ENCODE measurements at places on chromosomes 16 and 17.
A peak's percentile ranks its signal among the peaks of the same experiment; 100 is the strongest.

DNA sequence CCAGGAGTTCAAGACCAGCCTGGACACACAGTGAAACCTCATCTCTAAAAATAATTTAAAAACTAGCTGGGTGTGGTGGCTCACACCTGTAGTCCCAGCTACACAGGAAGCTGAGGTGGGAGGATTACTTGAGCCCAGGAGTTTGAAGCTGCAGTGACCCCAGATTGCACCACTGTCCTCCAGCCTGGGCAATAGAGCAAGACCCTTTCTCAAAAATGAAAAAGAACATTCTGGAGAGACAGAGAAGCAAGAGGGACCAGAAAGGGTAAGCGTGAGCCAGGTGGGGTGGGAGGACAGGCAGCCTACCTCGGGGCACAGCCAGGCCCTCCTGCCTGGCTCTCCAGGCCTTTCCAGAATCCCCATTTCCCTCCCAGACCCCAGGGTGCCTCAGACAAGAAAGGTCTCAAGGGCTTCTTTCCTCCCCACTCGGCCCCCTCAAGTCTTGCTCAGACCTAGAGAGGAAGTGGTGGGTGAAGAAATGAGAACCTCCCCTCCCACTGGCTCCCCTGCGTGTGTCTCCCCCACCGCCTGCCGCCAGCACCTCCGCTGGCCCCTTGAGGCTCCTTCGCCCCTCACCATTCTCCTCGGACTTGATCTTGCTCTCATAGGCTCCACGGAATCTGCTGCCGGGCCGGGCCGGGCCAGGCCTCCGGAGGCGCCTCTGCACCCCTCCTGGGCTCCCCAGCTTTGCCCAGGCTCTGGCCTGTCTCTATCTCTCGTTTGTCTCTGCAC lies 503 bp downstream of the C16orf54 start:
- DNase-seq = peak; percentile 45

DNA sequence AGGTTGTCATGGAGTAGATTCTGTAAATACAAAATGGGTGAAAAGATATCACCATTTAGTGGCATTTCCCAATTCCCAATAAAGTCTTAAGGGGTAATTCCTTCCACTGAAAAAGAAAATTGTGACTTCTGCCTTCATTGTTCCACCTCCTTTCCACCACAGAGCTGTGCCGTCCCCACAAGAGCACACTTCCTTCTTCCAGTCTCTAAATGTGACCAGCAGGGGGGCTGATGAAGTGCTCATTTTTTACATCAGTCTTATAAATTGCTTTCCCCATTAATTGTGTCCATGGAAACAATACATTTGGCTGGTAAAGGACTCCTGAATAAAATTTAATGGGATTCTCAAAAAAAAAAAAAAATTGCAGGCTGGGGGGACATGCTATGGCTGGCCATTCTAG lies 260.8 kb upstream of the PSMD7 start:
- peak; percentile 71 for DNase-seq

- no peak for DNase-seq
Measured at GRCh38 chr16:85650844-85651628, 37.7 kb downstream of the GINS2 start.

DNA sequence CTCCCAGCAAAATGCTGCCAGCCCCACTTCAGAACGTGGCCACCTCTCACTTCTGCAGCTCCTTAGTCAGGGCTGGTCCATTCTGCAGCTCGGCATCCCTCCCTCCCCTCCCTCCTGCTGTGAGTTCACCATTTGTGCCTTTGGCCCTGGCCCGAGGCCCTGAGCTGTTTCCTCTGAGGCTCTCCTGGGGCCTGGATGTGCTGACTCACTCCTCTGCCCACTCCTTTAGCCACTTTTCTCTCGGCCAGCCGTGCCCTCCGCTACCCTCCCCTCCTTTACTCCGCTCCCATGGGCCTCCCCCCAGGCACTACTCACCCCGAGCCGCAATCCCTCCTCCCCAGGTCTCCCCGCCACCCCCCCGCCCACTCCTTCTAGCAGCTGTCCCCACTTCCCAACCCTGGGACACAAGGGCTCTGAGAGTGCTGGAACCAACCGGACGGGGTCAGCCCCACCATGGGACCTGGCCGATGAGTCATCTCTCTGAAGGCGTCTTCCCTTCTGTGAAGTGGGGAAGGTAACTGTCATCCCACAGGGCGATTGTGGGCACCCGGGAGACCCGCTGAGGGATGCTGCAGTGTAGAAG lies 11.5 kb downstream of the KCNG4 start:
- DNase-seq = no peak

DNA sequence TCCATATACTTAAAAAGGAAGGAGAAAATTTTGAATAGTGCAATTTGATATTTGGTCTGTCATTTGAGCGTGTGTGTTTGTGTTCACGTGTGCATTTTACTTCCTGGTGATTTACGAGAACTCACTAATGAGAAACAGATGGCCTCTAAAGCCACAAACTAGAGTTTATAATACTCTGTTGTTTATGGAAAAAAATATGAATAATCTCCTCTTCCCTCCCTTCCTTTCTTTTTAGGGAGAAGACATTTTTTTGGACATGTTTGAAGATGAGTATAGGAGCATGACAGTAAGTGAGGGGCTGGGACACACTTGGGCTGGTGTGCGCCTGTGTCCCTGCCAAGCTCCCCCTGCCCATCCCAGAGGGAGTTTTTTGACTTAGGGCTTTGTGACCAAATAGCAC lies 102.7 kb downstream of the CLEC16A start:
- DNase-seq = no peak
